ENCODE measurements at places on chromosomes 12 and 14.

DNA sequence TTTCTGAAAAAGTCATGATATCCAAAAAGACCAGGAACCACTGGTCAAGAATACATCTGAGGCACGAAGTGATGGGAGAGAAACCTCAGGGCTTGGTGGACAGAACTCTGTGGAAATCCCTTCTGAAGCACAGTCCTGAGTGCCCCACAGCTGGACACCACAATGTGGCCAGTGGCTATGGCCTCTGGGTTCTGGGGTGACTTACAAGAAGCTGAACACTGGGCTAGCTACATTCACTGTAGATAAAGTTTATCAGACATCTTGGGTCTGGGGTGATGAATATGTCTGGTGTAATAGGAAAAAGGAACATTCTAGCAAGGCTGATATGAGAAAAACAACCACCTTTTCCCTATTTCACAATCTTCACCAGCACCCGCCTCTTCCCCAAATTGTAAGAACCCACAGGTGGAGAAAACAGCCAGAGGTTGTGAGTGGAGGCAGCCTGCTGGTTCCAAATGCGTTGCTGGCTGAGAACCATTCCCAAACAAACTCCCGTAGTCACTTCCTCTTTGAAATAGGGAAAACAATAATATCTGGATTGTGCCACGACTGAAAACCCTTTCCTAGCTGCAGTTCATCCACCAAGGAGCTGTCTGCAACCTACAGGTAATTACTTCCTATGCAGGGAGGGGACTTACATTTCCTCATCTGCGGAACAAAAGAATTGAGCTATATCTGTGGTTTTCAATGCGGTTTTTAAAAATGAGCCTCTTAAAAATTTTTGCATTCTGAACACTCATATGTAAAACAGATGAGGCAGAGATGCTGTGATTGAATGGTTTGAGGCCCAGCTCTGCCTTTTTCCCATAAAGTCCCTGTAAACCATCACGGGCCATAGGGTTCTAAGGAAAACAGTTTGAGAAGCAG, 193.6 kb downstream of the SLC41A2 start:
- DNase-seq: no peak

- DNase-seq: no peak
Observed at GRCh38 chr12:114414866-114415524, 9.1 kb upstream of the TBX5 start.

- DNase-seq: no peak
Observed at GRCh38 chr12:14395074-14395778, 29.7 kb downstream of the ATF7IP start.

DNA sequence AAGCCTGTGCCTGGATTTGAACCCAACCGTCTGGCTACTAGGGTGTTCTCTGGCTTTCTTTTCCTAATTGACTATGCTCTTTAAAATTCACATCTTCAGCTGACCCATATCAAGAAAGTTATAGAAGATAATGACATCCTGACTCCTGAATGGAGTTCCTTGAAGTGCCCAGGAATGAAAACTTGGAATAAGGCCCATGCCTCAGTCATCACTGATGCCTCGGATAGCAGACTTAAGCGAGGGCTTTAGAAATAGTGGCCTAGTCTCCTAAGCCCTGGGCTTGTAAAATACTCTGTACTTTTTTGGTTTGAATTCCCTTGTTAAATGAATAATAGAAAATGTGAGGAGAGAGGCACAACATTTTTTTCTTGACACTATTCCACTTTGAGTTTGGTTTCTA, 39.0 kb downstream of the CHST11 start:
- no peak for DNase-seq

- no peak for DNase-seq
Observed at GRCh38 chr12:27866373-27867101, 86.5 kb upstream of the MANSC4 start.

DNA sequence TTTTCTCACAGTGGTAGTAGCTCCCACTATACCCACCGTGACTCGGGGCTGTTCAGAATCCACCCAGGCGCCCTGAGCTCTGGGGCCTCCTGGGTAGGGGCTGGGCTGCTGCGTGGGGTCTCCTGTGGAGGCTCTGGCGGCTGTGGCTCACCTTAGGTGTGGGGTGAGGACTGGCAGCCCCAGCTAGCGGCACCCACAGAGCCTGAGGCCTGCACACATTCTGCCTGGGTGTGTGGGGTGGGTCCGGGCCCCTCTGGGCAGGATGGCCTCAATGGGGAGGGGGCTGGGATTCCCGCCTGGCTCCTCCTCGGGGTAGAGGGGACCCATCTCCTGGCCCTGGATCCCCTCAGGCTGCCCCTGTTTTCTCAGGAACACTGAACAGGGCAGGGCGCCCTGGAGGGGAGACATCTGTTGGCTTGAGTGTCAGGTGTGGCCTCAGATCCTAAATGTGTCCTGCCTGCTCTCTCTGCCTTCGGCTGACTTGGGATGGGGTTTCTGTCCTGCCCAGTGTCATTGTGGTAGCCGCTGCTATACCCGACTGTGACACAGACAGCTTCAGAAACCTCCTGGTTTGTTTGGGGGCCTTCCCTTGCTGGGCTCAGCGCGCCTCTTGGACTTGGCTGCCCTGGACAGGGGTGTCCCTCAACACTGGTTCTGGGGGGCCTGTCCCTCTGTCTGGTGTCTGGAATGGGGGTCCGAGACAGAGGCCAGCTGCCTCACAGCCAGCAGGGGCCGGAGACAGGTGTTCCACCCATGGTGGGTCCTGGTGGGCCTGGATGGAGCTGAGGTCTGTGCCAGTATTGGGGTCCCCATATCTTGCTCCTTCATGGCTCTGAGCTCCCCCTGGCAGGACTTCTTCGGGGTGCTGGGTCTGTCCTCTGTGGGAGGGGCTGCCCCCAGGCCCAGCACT, 354.9 kb downstream of the TMEM121 start:
- DNase-seq: no peak

DNA sequence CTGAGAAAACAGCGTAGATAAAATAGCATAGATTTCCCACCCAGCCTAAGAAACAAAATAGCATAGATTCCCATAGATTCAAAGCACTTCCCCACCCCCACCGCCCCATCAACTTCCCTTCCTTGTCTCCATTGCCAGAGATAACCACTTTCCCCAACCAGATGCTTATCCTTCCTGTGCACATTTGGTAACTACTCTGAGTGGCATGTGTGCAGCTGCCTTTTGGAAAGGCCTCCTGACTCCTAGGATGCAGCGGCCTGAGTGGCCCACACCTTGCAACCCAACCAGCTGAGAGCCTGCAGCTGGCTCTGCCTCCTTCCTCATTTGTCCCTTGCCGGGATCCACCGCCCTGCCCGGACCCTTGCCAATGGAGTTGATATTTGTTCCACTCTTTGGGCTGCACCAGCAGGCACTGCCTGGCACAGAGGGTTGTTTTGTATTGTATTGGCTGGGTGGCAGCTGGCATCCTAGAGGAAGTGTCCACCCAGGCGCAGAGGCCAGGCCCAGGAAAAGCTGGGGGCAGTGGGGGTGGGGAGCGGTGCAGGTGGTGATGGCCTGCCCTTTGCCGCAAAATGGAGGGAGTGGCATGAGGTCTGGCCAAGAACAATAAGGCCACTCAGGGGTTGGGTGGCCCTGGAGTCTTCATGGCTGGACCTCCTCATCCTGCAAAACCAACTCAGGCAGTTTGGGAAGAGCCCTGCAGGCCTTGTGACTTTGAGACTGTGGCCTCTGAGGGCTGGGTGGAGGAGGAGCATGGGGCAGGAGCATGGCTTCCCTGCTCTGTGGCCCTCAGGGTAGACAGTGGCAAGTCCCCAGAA, 4.9 kb downstream of the SLC48A1 start:
- DNase-seq: no peak

- no peak for DNase-seq
Observed at GRCh38 chr12:130925666-130926015, 28.1 kb upstream of the ADGRD1 start.

- no peak for DNase-seq
Observed at GRCh38 chr12:2582631-2583030, 212.1 kb upstream of the FKBP4 start.

DNA sequence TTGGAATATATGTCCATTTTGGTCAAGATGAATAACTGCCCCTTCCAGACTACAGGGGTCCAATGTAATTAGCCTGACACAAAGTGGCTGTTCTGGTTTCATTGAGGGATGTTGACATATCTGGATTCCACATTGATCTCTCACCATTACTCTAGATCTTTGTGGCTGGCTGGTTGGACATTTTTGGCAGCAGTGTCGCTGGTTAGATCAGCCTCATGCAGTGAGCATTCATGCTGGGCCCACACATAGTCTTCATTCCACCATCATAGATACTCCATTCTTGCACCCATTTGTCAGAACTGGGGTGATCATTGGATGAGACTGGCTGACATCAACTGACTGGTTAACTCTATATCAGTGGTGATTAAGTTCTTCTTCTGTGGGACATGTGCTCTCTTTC, 74.4 kb downstream of the MGST1 start:
- DNase-seq: no peak

DNA sequence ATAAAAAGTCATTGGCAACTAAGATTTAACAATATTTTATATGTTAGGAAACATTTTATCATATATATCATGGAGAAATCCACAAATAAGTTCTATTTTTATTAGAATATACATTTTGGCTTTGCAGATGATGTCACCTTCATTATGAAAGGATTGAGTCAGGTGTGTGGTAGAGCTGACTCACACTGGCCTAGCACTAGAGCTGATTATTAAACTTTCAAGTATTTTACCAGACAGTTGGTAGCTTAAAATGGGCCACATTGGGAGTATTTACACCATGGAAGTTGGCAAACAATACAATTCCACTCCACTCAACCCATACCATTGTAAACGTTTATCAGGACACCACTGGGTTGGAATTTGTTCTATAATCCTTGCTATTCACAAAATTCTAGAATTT, 1036.6 kb downstream of the TRHDE start:
- no peak for DNase-seq

- DNase-seq: no peak
Observed at GRCh38 chr12:123063535-123063934, 83.1 kb downstream of the ARL6IP4 start.

DNA sequence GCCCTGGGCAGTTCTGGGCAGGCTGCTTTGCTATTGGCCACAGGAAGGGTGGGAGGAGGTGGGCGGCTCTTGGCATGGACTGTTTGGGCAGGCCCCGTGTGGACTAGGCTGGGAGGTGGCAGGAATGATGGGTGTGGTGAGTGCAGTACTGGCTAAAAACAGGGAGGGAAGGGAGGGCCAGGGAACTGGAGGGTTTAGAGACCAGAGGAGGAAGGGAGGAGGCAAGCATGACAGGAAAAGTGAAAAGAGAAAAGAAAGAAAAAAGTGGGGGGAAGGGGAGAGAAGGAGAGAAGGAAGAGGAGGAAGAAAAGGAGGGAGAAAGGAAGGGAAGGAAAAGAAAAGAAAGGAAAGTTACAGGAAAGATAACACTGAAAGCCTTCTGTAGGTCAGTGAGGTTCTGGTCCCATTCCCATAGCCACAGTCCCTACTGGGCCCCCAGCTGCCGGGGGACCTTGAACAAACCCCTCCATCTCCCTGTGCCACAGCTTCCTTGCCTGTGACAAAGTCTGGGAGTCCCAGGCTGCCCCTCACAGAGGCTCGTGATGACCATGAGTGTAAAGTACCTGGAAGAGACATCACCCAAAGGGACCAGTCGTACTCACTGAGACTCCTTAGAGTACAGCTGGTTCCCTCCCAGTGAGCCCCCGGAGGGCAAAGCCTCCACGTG, 1.1 kb upstream of the C14orf132 start:
- DNase-seq: no peak

- peak; percentile 31 for DNase-seq
Observed at GRCh38 chr12:92185052-92185451, 39.4 kb upstream of the BTG1 start.

DNA sequence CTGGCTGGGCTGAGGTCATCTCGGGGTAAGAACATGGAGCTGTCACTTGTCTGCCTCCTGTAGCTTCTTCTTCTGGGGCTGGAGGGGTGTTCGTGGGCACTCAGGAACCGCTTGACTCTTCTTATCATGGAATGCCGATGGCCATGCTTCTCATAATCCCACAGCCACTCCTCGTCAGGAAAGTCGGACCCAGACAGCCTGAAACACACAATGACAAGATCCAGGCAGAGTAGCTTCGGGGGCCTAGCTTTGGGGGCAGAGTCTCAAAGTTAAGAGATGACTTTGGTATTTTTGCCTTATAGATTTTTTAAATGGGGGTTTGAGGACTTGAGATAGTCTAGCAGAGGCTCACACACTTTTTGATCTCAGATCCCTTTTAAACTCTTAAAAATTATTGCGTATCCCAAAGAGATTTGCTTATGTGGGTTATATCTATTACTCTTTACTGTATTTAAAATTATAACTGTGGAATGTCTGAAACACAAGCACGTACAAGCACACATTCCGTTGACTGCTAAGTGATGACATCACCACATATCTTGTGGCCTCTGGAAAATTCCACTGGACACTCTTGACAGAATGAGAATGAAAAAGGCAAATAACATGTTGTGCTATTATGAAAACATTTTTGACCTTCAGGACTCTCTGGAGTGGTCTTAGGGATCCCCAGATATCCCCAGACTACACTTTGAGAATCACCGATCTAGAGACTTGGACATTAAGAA, 43.3 kb downstream of the BEST3 start:
- DNase-seq: no peak

GRCh38 chr12:100987552-100988521, 193.3 kb downstream of the ANO4 start:
- no peak for DNase-seq

- no peak for DNase-seq
Observed at GRCh38 chr12:30696103-30696408, 387 bp upstream of the IPO8 start.

DNA sequence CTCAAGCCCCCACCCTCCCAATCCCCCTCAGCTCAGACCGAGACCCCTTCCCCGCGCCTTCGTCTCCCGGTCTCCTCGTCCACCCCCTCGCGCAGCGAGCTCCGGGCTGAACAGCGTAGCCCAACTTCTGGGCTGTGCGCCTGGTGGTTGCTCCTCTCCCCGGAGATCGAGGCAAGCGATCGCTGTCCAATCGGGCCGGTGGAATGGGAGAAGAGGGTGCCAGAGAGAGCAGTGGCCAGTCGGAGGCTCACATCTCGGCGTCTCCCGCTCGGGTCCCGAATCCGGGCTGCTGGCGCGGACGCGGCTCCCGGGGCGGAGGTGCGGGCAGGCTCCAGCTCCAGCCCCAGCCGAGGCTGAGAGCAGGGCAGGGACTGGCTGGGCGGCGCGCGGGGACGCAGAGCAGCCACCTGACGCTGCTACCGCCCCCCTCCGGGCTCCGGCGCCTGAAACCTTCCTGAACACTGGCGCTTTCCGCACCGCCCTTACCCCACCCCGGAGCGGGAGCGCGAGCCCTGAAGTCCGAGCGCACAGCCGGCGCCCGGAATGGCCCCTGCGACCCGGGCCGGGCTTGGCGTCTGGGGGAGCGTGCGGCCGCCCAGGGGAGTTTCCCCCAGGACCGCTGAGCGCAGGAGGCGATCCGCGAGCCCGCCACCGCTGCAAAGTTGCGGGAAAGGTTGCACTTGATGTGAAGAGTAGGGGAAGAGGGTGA, 508 bp upstream of the KCNH5 start:
- DNase-seq: no peak

Measured in effector memory CD8-positive, alpha-beta T cell (primary cell).